ENCODE measurements at places on chromosomes 12 and 14. TPM values are rescaled to one million over a fixed set of nuclear protein-coding genes. Genes with fewer than 3 reads are reported as not detected.

The KERA gene
- not detected for total RNA-seq

The SAMD4A gene
- total RNA-seq = 5.7 TPM

- H3K4me3 ChIP-seq = no peak overlapping the region
- peaks cover 4% of the 10 kb centered on the region for H3K36me3 ChIP-seq
- H3K27ac ChIP-seq = peak overlapping the region; percentile 63
- DNase-seq = no peak
These were observed 3.5 kb downstream of the FBXO34 start for GRCh38 chr14:55274751-55275150.

- H3K4me1 ChIP-seq = peaks cover 34% of the 10 kb centered on the region
- peaks cover 33% of the 10 kb centered on the region for H3K36me3 ChIP-seq
- DNase-seq = no peak
These were observed 573 bp downstream of the ARL6IP4 start for GRCh38 chr12:122981036-122981471.

The SYT1 gene
- total RNA-seq = not detected

The MGP gene
- not detected for total RNA-seq

GRCh38 chr14:24279301-24280186 is 8.1 kb upstream of the RABGGTA start:
- H3K27ac ChIP-seq = peak overlapping the region; percentile 73
- H3K36me3 ChIP-seq = peaks cover 2% of the 10 kb centered on the region
- H3K4me1 ChIP-seq = peaks cover 26% of the 10 kb centered on the region
- DNase-seq = peak; percentile 77

The G2E3 gene
- 22.4 TPM for total RNA-seq

The TAS2R9 gene
- total RNA-seq = not detected

DNA sequence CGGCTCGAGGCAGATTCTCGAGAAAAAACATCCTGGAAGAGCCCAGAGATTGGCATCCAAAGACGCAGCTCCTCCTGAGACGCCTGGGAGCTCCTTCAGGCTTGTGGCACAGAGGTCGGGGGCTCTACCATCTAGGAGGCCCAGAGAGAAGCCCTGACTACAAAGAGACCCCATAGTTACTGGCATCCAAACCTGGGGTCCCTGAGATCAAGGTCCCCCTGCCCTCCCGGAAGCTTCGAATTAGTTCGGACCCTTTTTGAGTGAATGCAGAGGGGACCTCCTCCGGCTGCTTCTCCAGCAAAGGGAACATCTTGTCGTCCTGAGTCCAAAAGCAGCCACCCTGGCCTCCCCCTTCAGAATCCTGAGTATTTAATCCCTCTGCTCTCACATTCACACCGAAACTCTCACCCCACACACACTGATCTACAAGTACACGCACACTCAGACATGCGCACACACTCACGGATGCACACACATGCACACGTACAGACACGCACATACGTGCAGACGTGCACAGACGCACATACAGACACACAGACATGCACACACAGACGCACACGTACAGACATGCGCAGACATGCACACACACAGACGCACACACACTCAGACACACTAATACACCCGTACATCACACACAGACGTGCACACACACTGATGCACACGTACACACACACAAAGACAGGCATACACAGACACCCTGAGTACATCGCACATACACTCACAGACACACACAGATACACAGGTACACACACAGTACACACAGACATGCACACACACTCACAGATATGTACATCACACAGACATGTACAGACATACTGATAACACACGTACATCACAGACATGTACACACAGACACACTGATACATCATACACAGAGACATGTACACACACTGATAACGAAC is 5.9 kb downstream of the ZNF605 start:
- H3K4me3 ChIP-seq = no peak overlapping the region
- H3K36me3 ChIP-seq = peaks cover 59% of the 10 kb centered on the region
- no peaks in the 10 kb centered on the region for H3K27me3 ChIP-seq
- no peak for DNase-seq

GRCh38 chr12:131493068-131493826 is 217.6 kb upstream of the SFSWAP start:
- no peak overlapping the region for H3K27ac ChIP-seq
- no peaks in the 10 kb centered on the region for H3K4me1 ChIP-seq
- no peaks in the 10 kb centered on the region for H3K36me3 ChIP-seq

GRCh38 chr14:50541159-50541567 is 8.8 kb upstream of the MAP4K5 start:
- peaks cover 2% of the 10 kb centered on the region for H3K36me3 ChIP-seq
- peaks cover 8% of the 10 kb centered on the region for H3K4me1 ChIP-seq
- H3K4me3 ChIP-seq = no peak overlapping the region
- H3K27ac ChIP-seq = no peak overlapping the region

DNA sequence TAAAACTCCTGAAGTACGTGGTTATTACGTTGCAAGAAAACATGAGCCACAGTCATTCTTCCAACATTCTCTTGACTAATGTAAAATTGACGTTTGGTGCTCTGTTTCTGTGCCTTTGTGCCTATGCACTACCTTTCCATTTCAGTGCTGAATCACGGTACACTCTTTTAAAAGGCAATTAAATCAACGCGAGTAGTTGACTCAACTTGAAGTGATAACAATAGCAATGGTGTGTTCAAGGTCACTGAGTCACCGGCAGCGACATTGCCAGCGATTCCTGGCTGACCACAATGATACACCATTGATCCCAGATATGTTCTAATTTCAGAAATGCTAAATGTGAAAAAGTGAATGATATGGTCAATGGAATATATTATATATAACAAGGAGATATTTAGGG is 17.8 kb downstream of the AK7 start:
- no peak overlapping the region for H3K27ac ChIP-seq
- no peak for DNase-seq
- H3K36me3 ChIP-seq = no peaks in the 10 kb centered on the region
- H3K4me1 ChIP-seq = no peaks in the 10 kb centered on the region
- H3K4me3 ChIP-seq = no peak overlapping the region

GRCh38 chr12:121334513-121335343 is 17.5 kb downstream of the ANAPC5 start:
- peak; percentile 80 for DNase-seq
- peak overlapping the region; percentile 51 for H3K27ac ChIP-seq
- peaks cover 3% of the 10 kb centered on the region for H3K4me1 ChIP-seq
- no peaks in the 10 kb centered on the region for H3K27me3 ChIP-seq
- H3K36me3 ChIP-seq = peaks cover 68% of the 10 kb centered on the region
- H3K4me3 ChIP-seq = no peak overlapping the region

The GPRC5D gene
- not detected for total RNA-seq

The KRT74 gene
- not detected for total RNA-seq

DNA sequence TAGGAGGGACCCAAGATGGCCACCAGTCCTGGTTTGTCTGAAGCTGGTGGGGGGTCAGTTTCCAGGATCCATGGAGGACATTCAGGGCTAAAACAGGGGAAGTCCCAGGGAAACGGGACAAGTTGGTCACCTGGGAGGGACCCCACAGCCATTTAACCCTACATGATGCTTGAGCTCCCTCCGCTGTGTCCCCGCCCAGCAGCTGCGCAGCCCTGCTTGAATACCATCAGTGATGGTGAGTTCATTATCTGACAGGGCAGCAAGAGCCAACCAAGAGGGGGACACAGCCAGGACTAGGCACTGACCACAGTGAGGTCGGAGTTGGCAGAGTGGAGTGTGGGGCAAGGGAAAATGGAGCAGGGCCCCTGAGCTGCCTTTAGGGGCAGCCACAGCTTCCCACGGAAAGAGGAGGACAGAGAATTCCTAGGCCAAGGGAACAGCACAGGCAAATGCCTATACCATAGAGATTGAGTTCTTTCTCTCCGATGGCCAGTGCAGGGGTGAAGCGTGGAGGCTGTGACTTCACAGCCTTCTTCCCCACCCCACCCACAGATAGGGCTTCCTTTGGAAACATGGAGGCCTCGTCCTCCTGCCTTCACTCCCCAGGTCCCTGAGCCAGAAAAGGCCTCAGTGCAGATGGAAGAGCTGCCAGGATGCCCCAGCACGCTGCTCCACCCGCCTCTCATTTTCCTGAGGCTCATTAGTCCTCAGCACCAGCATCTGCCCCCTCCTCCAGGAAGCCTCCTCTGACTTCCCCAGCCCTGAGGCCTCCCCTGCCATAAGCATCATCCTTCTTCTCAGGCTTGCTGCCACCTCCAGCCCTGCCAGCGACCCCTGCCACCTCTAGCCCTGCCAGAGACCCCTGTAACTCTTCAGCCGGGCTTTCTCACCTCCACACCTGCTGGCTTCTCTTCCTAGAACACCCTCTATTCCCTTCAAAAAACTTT is 51.4 kb downstream of the CYP46A1 start:
- DNase-seq = no peak
- no peaks in the 10 kb centered on the region for H3K4me1 ChIP-seq
- no peak overlapping the region for H3K4me3 ChIP-seq
- peaks cover 24% of the 10 kb centered on the region for H3K27me3 ChIP-seq
- H3K36me3 ChIP-seq = no peaks in the 10 kb centered on the region
- no peak overlapping the region for H3K27ac ChIP-seq

- H3K4me1 ChIP-seq = peaks cover 38% of the 10 kb centered on the region
- peak overlapping the region; percentile 97 for H3K4me3 ChIP-seq
- peak; percentile 89 for DNase-seq
- peak overlapping the region; percentile 100 for H3K27ac ChIP-seq
- peaks cover 29% of the 10 kb centered on the region for H3K36me3 ChIP-seq
- H3K27me3 ChIP-seq = peaks cover 3% of the 10 kb centered on the region
These were observed 1.3 kb downstream of the ZC3H10 start for GRCh38 chr12:56119361-56119796.

DNA sequence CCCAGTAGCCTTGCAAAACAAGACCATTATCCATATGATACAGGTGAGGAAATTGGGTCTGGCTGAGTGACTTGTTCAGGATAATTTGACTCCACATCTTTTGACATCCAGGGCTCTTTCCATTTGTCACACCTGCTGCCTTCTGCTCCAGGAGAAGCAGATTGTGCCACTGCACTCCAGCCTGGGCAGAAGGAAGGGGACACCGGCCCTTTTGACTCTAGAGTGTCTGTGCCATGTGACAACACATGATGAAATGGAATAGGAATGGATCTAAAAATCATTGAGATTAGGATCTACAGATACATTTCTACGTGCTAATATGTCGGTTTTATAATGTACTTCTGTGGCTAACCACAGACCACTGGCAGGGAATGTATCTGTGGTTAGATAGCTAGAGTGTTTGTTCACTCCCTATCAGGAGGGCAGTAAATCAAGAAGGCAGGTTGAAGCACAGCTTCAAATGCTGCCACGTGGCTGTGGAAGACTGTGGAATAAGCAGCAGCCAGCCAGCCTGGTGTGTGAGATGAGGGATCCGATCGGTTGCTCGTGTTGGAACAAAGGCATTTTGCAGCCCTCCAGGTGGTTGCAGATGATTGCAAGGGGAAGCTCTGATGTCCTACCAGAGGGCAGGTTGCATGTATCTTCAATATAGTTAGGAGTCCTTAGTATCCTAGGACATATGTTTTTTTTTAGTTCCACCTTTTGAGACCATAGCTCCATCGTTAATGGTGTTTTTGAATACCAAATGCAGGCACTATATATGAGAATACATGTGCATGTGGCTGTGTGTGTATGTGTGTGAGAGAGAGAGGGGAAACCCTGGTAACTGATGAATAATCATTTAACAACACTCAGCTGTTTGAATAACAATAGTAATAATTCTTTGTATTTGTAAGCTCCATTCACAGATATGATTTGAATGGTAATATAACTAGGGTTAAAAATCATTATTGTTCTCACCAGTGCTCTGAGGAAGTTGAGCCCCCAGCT is 28.6 kb downstream of the EML1 start:
- no peak overlapping the region for H3K4me3 ChIP-seq
- no peak overlapping the region for H3K27ac ChIP-seq
- peaks cover 26% of the 10 kb centered on the region for H3K27me3 ChIP-seq
- no peak for DNase-seq

DNA sequence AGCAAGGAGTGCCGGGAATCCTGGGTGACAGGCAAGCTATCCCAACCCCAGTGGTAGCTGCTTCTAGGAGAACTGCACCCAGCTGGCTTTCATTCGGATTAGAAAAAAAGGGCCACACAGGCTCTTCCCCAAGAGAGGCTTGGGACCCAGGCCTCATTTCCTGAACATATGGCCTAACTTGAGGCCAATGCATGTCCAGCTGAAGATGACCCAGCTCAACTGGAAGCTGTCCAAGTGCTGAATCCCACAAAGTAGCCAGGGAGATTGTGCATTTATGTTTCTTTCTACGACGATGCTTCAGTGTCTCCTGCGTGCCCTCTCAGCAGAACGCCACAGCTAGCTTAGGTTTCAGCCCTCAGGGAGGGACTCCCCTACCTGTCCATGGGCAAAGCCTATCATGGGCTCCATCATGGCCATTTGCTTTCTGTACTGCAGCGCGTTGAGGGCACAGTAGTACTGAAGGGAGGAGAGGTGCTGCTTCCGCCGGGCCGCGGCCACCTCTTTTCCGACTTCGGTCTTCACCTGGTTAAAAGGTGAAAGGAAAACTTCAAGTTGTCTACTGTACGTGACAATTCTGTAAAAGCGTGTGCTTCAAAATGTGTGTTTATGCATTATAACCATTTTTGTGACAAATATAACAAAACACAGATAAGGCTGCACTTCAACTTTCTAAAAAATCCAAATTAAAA is 29.1 kb downstream of the APPL2 start:
- no peak for DNase-seq
- H3K4me3 ChIP-seq = no peak overlapping the region
- H3K4me1 ChIP-seq = peaks cover 20% of the 10 kb centered on the region
- H3K36me3 ChIP-seq = peaks cover 44% of the 10 kb centered on the region

The DPF3 gene
- 1.5 TPM for total RNA-seq

DNA sequence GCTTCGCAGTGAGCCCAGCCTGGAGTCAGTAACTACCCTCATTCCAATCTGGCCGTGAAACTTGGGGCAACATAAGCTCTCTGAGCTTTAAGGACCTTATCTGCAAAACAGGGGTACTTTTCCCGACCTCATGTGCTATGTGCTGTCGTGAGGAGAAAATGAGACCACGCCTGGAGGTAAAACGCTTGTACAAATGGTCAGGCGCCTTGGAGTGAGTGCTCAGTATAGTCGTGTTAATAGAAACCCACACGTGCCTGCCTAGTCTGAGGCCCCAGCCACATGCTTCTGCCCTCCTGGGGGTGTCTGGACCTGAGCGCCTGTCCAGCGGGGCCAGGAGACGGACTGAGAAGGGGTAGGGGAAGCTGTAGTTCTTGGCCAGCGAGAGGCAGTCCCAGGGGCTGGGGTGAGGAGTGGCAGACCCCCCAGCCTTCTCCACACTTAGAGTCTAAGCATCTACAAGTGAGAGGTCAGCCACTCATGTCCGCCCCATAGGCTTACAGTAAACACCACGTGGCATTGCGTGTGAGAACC is 4.9 kb downstream of the AQP5 start:
- DNase-seq = no peak
- peaks cover 4% of the 10 kb centered on the region for H3K4me1 ChIP-seq
- peaks cover 40% of the 10 kb centered on the region for H3K27me3 ChIP-seq

The KRT78 gene
- total RNA-seq = not detected

- peak overlapping the region; percentile 82 for H3K27ac ChIP-seq
- no peaks in the 10 kb centered on the region for H3K27me3 ChIP-seq
- peak overlapping the region; percentile 65 for H3K4me3 ChIP-seq
These were observed 82.5 kb downstream of the MED13L start for GRCh38 chr12:116194935-116195431.

- no peak for DNase-seq
- H3K4me3 ChIP-seq = no peak overlapping the region
- H3K27me3 ChIP-seq = no peaks in the 10 kb centered on the region
- no peaks in the 10 kb centered on the region for H3K36me3 ChIP-seq
- no peak overlapping the region for H3K27ac ChIP-seq
These were observed 99.5 kb downstream of the LRRK2 start for GRCh38 chr12:40324261-40324660.
